ENCODE measurements at places on chromosomes 4 and X.

GRCh38 chr4:98747393-98748091 lies 89.1 kb upstream of the TSPAN5 start:
- no peak for DNase-seq

DNA sequence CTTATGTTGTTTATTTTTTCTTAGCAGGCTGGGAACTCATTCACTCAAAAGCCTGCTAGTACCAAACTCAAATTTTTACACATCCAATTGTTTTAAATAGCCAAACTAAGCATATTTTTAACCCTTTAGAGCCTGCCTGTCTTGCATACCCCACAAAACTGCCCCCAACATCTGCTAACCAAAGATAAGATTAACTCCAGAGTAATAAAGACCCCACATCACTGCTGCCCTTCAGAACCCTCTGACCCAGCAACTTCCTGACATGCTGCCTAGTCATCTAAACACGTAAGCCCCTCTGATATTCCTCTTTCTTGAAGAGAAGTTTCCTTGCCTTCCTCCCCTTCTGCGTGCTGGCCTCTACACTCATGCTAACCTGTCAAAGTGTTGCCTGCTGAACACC lies 60.7 kb upstream of the ASB12 start:
- DNase-seq: no peak

DNA sequence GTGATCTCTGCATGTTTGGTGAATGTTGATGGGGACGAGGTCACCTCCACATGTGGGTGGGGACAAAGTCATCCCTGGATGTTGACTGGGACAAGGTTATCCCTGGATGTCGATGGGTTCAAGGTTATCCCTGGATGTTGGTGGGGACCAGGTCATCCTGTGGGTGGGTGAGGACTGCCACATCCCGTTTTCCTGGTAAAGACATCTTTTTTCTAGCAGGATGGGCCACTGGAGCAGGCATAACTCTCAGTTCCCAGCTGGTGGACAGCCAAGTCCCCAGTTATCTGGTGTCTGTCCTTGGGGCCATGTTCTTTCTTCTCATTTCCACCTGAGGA lies 28.3 kb upstream of the PLCXD1 start:
- no peak for DNase-seq

DNA sequence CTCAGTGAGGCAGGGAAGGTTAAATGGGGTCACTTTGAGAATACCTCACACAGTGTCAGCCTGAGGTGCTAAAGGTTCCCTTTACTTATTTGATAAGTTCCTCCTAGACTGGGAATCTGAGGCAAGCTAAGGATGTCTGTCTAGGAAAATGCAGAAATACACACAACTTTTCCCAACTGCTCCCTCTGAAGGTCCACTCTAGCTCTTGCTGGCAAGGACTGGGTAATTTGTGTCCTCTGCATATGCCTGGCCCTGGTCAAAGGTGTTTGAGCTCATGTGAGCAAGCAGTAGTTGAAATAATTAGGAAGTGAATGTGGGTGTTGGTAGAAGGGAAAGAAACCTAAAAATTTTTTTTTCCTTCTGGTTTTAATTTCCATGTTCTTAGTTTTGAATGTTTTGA lies 21.3 kb downstream of the TXLNG start:
- no peak for DNase-seq

DNA sequence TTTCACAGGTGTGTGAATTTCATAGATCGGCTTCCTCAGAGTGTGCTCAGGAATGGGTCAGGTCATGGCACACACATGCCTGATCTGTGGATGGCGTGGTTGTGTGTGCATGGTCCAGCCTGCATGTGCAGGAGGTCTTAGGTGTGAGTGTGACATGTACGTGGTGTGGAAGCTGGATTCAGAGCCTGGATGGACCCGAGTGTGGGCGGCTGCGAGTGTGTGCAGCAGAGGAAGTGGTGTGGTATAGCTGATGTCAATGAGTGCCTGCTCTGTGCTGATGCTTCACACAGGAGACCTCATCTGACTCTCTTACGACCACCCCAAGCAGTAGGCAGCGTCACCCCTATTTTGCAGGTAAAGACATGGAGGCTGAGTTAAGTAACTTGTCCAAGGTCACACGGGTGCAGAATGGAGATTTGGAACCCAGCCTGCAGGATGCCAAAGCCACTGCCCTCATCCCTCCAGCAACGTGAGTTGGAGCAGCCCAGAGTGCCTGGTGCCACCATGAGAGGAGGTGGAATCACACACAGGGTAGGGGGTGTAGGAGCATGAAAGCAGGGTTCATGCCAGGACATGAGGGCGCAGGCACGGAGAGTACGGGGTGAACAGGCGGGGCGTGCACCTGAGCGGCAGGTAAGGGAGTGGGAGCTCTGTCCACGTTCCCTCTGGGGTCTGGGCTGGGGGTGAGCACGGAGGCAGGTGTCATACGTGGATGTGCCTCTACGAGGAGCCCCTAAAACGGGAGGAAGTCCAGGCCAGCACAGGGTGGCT lies 24.2 kb upstream of the C4orf50 start:
- DNase-seq: no peak

DNA sequence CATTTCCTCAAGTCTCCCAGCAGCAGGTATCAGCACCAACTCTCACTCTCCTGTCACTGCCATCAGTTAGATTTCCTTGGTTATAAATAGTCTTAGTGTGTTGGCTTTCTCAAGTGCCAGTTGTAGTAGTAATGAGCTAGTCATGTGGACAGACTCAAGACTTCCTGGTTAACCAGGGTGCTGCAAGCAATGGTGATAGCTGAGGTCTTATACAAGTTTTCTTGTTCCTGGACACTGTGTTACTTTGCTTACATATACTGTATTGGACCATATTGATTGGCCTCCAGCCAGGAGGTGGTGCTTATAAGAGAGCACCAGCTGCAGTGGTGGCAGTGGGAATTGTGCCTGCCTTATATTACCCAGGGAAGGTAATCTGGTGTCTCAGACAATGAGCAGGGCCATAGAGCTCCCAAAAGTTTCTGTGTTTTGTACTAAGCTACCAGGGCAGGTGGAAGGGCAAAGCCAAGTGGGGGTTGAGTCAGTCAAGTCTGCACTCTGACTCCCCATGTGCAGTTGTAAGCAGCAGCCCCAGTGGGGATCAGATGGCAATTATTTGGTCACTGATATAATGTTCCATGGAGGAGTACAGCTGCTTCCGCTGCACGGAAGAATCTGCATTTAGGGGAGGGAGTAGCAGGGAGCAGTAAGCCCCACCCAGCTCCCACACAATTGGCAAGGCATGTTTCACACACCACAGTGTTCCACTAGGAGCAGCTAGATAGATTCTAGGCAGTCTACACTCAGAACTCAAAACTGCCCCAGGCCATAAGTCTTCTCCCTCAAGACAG lies 24.1 kb upstream of the ZDHHC15 start:
- DNase-seq: no peak

DNA sequence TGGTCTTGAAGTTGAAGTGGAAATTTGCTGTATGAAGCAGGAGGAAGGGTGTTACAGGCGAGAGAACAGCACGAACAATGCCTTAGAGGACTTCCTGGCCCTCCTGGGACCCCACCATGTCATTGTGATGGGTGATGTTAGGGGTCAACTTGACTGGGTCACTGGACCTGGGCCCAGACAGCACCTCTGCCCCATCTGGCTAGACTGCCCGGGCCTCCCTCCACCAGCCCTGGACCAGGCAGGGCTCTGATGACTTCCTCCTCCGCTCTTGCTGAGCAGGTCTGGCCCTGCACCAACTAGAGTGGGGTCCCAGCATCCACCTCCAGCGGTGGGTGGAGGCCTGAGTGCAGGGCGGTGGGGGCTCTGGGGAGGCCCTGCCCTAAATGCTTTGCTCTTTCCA lies 48.9 kb upstream of the ADRA2C start:
- no peak for DNase-seq

GRCh38 chr4:94400191-94400590 lies 51.6 kb upstream of the PDLIM5 start:
- no peak for DNase-seq

GRCh38 chr4:71004281-71004851 lies 10.9 kb downstream of the DCK start:
- DNase-seq: no peak

GRCh38 chrX:75968293-75968692 lies 183.2 kb upstream of the MAGEE2 start:
- no peak for DNase-seq

DNA sequence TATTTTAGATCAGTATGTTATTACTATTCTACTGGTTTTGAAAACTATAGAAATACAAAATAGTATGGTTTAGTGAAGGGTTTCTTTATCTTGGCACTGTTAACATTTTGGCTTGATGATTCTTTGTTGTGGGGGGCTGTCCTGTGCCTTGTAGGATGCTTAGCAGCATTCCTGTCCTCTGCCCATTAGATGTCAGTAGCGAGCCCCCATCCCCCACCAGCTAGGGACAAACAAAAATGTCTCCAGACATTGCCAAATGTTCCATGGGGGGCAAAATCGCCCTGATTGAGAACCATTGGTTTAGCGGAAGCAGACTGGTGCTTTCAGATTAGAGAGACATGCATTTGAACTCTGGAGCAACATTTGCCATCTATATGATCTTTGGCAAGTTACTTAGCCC lies 23.3 kb downstream of the SPARCL1 start:
- no peak for DNase-seq

- DNase-seq: no peak
Measured at GRCh38 chr4:8870647-8871416, 807 bp downstream of the HMX1 start.

- DNase-seq: no peak
Measured at GRCh38 chr4:122360754-122361153, 18.1 kb upstream of the ADAD1 start.

DNA sequence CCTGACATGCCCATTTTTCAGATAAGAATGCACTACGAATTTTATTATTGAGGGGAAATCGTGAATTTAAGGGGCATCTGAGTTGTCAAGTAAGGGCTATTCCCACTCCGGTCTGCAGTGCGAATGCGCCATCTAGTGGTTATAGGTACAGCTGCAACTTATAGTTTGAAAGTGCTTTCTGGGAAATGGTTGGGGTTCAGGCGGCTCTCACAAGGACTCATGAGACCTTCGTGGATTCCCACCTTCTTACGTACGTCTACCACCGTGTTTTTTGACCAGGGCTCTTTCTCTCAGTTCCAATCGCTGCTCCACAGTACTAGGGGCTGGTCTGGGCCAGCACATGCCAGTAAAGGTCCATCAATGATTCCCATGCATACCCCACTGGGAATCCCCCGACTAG lies 12.3 kb downstream of the MSL3 start:
- no peak for DNase-seq

DNA sequence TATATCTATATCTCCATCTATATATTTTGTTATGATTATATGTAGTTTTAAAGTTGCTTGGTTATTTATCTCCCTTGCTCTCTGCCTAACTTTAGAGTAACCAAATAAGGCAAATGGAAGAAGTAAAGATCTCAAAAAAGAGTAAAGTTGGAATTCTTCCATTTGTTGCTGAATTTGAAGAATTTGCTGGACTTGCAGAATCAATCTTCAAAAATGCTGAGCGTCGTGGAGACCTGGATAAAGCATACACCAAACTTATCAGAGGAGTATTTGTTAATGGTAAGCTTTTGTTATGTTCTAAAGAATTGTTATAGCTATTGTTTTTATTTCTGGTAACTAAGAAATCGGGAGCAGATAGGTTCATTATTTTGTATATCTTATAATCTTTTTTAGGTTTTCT lies 43.2 kb downstream of the EXOC1 start:
- no peak for DNase-seq

- no peak for DNase-seq
Measured at GRCh38 chr4:44817930-44818329, 91.6 kb upstream of the GNPDA2 start.

DNA sequence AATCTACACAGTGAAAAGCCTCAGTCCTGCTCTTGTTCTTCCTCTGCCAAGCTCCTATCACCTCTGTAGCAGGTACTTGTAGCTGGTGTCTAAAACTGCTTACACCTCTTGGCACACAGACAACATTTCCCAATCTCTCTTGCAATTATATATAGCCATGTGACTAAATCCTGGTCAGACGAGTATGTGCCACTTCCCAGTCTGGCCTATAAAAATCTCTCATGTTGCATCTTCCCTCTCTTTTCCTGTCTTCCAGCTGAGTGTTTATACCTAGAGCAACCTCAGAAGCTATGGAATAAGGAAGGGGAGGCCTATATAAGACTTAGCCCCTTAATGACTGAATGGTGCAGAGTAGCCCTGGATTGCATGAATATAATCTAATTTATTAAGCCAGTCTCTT lies 105.8 kb downstream of the RNF150 start:
- DNase-seq: no peak

DNA sequence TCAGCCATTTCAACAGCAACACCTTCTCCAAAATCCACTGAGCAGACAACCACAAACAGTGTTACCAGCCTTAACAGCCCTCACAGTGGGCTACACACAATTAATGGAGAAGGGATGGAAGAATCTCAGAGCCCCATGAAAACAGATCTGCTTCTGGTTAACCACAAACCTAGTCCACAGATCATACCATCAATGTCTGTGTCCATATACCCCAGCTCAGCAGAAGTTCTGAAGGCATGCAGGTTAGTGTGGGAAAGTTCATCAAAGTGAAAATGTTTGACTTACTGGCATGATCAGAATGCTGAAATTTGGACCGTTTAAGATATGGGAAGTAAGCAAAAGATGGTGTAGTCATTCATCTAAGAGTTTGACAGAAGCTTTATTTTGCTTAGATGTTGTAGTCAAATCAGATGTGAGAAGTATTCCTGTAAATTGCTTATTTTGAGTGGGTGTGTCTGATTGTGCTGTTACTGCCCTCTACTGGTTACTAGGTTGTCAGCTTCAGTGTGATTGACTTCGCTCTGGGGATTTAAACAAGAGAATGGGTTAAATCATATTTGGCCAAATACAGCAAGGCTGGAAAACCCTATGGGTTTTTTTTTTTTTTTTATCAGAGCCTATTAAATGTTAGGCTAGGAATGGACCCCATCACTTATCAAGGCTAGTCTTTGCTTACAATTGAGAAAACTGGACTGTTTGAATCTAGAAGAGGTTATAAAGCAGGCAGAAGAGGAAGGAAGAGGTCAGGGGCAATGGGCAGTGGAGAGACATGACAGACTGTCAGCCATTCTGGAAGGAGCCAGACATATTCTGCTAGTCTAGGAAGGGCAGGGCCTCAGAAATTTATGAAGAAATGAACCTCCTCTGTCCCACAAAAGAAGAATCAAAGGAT lies 130.3 kb downstream of the DIPK2B start:
- no peak for DNase-seq

- no peak for DNase-seq
Measured at GRCh38 chr4:22174640-22175039, 226.1 kb upstream of the KCNIP4 start.

- DNase-seq: no peak
Measured at GRCh38 chr4:54596201-54596600, 61.6 kb upstream of the KIT start.

GRCh38 chrX:111071542-111072277 lies 24.3 kb upstream of the PAK3 start:
- DNase-seq: no peak

DNA sequence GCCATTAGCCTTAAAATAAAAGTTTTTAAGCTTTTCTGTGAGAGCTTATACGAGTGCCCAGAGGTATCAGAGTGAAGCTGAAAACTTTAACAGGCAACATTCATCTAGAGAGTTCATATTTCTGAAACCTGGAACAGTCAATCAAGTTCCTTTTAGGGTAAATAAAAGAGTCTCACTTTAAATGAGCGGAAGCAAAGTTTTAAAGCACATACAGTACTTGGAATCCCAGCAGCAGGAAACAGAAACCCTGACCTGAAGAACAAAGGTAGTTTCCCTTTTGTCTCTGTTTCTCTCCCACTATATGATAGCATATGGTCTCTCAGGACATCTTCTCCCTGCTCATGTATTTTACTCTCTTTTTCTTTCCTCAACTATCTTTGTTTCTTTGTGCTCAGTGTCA lies 153.0 kb downstream of the ASB9 start:
- no peak for DNase-seq

Data from stimulated activated CD4-positive, alpha-beta T cell treated with anti-CD3 and anti-CD28 coated beads, TNF-alpha, amount 100 ng/mL, for 24 hours (primary cell).